ENCODE measurements at places on chromosomes 2 and 18.

- peak overlapping the region; percentile 24 for H3K27ac ChIP-seq
- DNase-seq = no peak
- H3K36me3 ChIP-seq = no peaks in the 10 kb centered on the region
- no peaks in the 10 kb centered on the region for H3K27me3 ChIP-seq
- H3K4me1 ChIP-seq = peaks cover 29% of the 10 kb centered on the region
- H3K4me3 ChIP-seq = no peak overlapping the region
Measured at GRCh38 chr18:48850822-48851598, 99.8 kb downstream of the SMAD7 start.

GRCh38 chr2:192070099-192070498, 124.6 kb downstream of the TMEFF2 start:
- no peak for DNase-seq
- no peaks in the 10 kb centered on the region for H3K27me3 ChIP-seq
- no peak overlapping the region for H3K27ac ChIP-seq
- no peak overlapping the region for H3K4me3 ChIP-seq
- no peaks in the 10 kb centered on the region for H3K36me3 ChIP-seq
- no peaks in the 10 kb centered on the region for H3K4me1 ChIP-seq

- no peak overlapping the region for H3K27ac ChIP-seq
- H3K36me3 ChIP-seq = no peaks in the 10 kb centered on the region
- peaks cover 4% of the 10 kb centered on the region for H3K4me1 ChIP-seq
- H3K27me3 ChIP-seq = no peaks in the 10 kb centered on the region
- DNase-seq = no peak
Measured at GRCh38 chr18:58544616-58545337, 84.1 kb downstream of the ALPK2 start.

DNA sequence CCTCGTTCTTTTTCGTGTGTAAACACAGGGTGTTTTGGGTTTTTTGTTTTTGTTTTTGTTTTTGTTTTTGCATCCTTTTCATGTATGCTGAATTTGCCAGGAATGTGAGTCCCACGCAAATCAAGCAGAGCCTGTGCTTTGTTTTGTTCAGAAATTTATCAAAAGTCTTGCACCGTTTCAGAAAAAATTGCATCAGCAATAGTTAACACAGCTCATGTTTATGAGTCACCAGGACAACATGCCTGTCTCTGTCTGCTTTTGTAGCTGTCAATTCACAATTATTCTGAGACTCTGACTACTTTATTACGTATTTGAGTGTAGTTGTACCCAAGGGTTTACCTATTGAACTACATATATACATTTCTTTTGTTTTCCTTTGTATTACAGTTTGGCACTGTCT, 38.3 kb downstream of the MRPL44 start:
- no peaks in the 10 kb centered on the region for H3K36me3 ChIP-seq
- no peak for DNase-seq
- H3K4me3 ChIP-seq = no peak overlapping the region
- H3K4me1 ChIP-seq = no peaks in the 10 kb centered on the region
- no peaks in the 10 kb centered on the region for H3K27me3 ChIP-seq

DNA sequence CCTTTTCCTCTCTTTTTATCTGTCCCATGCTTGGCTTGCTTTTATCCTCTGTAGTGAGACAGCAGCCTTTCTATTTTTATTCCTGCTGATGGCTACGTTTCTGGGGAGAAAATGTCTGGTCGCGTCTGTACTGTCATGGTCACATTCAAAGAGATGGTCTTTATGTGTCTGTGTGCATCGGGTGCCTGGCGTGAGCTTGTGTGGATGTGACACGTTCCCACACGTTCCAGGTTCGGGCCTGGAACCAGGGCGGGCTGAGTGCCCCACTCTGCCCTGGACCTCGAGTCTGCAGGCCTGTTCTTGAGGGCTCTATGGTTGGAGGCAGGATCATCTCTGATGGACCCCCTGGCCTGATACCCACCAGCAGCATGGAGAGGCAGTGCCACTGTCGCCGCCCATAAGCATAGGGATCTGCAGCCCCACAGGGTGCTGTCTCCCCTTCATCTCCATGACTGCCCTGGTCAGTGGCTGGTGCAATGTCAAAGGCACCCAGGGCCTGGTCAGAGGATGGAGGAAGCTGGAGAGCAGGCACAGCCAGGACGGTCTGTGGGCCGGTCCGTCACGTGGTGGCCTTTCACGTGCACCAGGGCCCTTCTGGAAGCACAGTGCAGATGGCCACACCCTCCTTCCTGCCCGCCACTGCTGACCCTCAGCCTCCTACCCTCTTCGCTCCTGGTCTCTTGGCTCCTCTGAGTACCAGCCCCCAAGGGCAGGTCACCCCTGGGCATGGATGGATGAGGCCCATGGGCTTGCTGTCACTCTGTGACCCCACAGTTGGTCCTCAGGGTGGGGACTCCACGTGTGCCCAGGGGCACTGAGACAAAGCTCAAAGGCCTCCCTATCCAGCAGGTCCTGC, 149.2 kb upstream of the TWIST2 start:
- H3K4me1 ChIP-seq = peaks cover 10% of the 10 kb centered on the region
- no peak overlapping the region for H3K4me3 ChIP-seq
- no peaks in the 10 kb centered on the region for H3K36me3 ChIP-seq
- no peak for DNase-seq
- no peaks in the 10 kb centered on the region for H3K27me3 ChIP-seq
- H3K27ac ChIP-seq = peak overlapping the region; percentile 2

GRCh38 chr2:172736424-172737174, 954 bp downstream of the RAPGEF4 start:
- H3K27me3 ChIP-seq = peaks cover 48% of the 10 kb centered on the region
- DNase-seq = peak; percentile 36
- H3K27ac ChIP-seq = no peak overlapping the region
- no peaks in the 10 kb centered on the region for H3K36me3 ChIP-seq
- H3K4me1 ChIP-seq = no peaks in the 10 kb centered on the region

DNA sequence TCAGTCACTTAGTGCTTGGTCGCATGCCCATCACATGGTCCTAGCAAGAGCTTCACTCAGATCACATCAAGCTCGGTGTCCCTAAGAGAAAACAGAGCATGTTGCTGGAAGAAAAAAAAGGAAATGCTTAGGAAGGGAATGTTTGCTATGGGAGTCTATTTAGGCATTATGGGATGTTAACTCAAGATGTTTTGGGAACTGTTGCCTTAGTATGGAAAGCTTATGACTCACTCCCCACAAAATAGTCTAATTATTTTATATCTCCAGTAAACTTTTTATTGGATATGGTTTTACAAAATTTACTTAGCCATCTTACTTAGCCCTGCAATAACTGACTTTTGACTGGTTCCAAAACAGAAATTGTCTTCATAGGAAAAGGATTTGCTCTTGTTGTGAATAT, 439.5 kb upstream of the ZEB2 start:
- no peaks in the 10 kb centered on the region for H3K27me3 ChIP-seq
- no peaks in the 10 kb centered on the region for H3K36me3 ChIP-seq

DNA sequence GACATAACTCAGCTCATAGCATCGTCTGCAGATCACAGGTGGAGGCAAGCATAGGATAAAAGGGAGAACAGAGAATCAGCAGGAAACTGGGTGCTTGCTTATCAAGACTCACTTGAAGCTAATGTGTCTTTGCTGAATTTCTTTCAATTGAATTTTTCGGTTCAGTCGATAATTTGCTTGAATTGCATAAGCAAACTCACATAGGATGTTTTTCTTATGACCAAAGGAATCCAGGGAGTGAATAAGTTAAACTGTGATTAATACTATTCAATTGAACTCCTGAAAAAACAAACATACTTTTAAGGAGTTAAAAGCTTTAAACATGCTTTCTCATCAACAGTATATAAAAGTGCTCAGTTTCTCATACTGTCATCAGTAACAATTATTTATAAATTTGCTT, 707.1 kb upstream of the ACVR2A start:
- DNase-seq = no peak
- no peaks in the 10 kb centered on the region for H3K36me3 ChIP-seq
- no peaks in the 10 kb centered on the region for H3K27me3 ChIP-seq
- H3K4me1 ChIP-seq = no peaks in the 10 kb centered on the region
- no peak overlapping the region for H3K4me3 ChIP-seq

DNA sequence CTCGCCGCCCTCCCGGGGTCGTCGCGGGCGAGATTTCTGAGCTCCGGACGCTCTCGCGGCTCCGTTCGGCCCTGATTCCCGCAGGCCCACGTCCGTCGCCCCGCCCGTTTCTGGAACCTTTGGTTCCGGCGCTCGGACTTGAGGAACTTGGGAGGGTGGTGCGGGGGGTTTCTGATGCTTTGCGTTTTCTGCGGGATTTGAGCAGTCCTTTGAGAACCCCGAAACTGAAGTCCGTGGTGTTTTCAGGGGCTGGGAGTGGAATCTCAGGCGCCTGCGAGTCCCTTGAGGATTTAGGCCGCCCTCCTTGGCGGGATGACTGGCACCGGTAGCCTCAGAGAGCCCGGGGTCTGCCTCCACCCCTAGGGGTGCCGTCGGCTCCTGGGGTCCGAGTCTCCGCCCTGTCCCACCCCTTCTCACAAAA, 336 bp downstream of the THNSL2 start:
- peak overlapping the region; percentile 14 for H3K27ac ChIP-seq
- no peak for DNase-seq
- peak overlapping the region; percentile 56 for H3K4me3 ChIP-seq
- peaks cover 29% of the 10 kb centered on the region for H3K4me1 ChIP-seq

GRCh38 chr18:49959176-49959575, 145.8 kb upstream of the ACAA2 start:
- no peak overlapping the region for H3K4me3 ChIP-seq
- H3K27ac ChIP-seq = no peak overlapping the region
- no peak for DNase-seq
- H3K4me1 ChIP-seq = no peaks in the 10 kb centered on the region
- no peaks in the 10 kb centered on the region for H3K27me3 ChIP-seq

DNA sequence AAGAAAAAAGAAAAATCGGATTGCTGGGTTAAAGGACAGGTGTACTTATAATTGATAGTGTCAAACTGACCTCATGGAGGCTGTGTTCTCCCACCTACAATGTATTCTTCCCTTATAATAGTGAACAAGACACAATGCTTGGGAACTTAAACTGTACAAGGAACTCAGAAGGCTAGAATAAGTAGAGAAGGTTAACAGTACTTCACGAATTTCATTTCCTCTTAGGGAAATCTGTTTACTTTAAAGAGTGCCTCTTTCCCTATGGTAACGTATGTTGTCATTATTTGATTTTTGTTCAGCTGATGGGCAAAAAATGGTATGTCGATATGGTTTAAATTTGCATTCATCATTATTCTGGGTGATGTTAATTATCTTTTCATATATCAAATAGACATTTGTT, 9.2 kb upstream of the HK2 start:
- H3K27ac ChIP-seq = no peak overlapping the region
- H3K4me3 ChIP-seq = no peak overlapping the region
- no peaks in the 10 kb centered on the region for H3K36me3 ChIP-seq
- H3K27me3 ChIP-seq = no peaks in the 10 kb centered on the region
- H3K4me1 ChIP-seq = no peaks in the 10 kb centered on the region

- DNase-seq = no peak
- no peaks in the 10 kb centered on the region for H3K27me3 ChIP-seq
- no peak overlapping the region for H3K27ac ChIP-seq
- H3K4me1 ChIP-seq = no peaks in the 10 kb centered on the region
- H3K36me3 ChIP-seq = no peaks in the 10 kb centered on the region
Measured at GRCh38 chr2:126801473-126801872, 97.2 kb upstream of the TEX51 start.

- H3K4me3 ChIP-seq = no peak overlapping the region
- no peaks in the 10 kb centered on the region for H3K27me3 ChIP-seq
- no peaks in the 10 kb centered on the region for H3K36me3 ChIP-seq
- no peaks in the 10 kb centered on the region for H3K4me1 ChIP-seq
- no peak for DNase-seq
- H3K27ac ChIP-seq = no peak overlapping the region
Measured at GRCh38 chr2:66696886-66697285, 262.0 kb downstream of the MEIS1 start.

Data from stomach (tissue), 19 donors.